ENCODE measurements at places on chromosomes 13 and 19. TPM values are rescaled to one million over a fixed set of nuclear protein-coding genes. Genes with fewer than 3 reads are reported as not detected.
A peak's percentile ranks its signal among the peaks of the same experiment; 100 is the strongest.

GRCh38 chr13:99681695-99682094 lies 180.4 kb downstream of the TM9SF2 start:
- DNase-seq: no peak

- DNase-seq: no peak
Observed at GRCh38 chr13:44395976-44396694, 22.5 kb downstream of the SERP2 start.

GRCh38 chr19:52190487-52191293 lies 838 bp downstream of the PPP2R1A start:
- peak; percentile 25 for DNase-seq

GRCh38 chr19:32465176-32465575 lies 59.6 kb downstream of the DPY19L3 start:
- DNase-seq: no peak

- no peak for DNase-seq
Observed at GRCh38 chr19:15144046-15144646, 36.9 kb downstream of the SYDE1 start.

DNA sequence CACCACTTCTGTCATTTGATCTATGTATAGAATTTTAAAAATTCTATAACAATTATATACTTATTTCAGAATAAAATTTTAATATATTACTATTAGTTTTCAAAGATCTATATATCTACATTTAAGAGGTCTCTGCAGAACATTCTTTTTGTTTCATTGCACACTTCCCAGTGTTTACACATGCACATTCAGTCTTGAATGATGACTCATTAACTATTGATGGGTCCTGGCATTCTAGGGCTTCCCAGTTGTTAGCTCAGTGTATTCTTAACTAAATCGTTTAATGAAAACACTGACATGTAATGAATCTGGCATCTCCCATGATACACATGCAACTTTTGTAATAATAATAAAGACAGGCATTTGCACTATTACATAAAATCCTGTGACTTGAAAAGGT lies 324.6 kb downstream of the KLF12 start:
- no peak for DNase-seq

DNA sequence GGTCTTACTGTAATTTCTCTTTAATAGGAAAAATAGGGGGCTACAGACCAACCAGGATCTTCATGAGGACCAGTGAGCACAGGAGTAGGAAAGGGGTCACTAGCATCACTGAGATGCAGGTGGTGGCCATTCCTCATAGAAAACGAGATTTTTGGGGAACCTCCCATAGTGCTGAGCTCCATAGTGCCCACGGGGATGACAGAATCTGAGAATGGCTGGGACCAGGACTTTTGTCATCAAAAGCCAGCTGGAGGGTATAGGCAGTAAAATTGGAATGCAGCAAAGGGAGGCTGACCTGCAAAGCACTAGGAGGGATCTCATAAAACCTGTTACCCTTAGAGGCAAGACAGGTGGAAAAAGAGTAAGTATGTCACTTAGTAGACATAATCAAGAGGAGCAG lies 28.4 kb upstream of the CEACAM21 start:
- no peak for DNase-seq

Gene R3HDM4
- 60.9 TPM for total RNA-seq

Gene SLC46A3
- 5.4 TPM for total RNA-seq

Gene ZNF540
- total RNA-seq: 6.9 TPM

Gene PRODH2
- not detected for total RNA-seq

Gene PTGER1
- not detected for total RNA-seq

Gene ZNF730
- total RNA-seq: not detected

Gene ZNF729
- total RNA-seq: not detected
